ENCODE measurements at places on chromosomes 16 and 17.
A peak's percentile ranks its signal among the peaks of the same experiment; 100 is the strongest.

- peak; percentile 52 for DNase-seq
Measured at GRCh38 chr16:23064639-23065038, 84.6 kb downstream of the USP31 start.

- DNase-seq, result no peak
Measured at GRCh38 chr17:929586-929985, 50.0 kb downstream of the NXN start.

DNA sequence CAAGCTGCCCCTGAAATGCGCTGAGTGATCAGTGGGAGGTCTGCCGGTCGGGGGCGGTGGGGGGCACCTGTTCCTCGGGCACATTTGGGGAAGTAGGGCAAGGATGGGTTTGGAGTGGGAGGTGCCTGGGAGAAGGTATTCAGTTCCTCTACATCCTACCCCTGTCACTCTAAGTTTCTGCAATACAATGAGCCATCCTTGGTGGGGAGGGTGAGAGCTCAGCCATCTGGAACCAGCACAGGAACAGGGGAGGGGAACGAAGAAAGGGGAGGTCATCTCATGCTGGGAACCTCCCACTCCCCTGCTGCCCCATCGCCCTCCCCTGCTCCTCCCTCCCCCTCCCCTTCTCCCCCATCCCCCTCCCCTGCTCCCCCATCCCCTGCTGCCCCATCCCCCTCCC, 4.2 kb downstream of the DPH1 start:
- peak; percentile 65 for DNase-seq

- peak; percentile 92 for DNase-seq
Measured at GRCh38 chr17:15260376-15261257, 4.5 kb downstream of the PMP22 start.

DNA sequence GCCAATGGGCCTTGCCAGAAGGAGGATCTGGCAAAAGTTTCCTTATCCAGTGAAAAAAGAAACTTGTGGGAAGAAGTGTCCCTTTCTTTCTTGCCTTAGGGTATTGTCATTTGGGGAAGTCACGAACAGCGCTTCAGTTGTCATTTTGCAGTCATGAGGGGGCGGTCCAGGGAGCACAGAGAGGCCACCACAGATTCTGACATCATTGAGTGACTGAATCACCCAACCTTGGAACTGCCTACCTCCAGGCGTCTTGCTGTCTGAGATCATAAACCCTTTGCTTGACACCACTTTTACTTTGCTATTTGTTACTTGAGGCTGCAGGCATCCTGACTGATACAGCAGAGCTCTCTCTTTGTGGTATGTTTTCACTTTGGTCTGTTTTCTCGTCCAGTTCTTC, 3.1 kb upstream of the WSCD1 start:
- no peak for DNase-seq

DNA sequence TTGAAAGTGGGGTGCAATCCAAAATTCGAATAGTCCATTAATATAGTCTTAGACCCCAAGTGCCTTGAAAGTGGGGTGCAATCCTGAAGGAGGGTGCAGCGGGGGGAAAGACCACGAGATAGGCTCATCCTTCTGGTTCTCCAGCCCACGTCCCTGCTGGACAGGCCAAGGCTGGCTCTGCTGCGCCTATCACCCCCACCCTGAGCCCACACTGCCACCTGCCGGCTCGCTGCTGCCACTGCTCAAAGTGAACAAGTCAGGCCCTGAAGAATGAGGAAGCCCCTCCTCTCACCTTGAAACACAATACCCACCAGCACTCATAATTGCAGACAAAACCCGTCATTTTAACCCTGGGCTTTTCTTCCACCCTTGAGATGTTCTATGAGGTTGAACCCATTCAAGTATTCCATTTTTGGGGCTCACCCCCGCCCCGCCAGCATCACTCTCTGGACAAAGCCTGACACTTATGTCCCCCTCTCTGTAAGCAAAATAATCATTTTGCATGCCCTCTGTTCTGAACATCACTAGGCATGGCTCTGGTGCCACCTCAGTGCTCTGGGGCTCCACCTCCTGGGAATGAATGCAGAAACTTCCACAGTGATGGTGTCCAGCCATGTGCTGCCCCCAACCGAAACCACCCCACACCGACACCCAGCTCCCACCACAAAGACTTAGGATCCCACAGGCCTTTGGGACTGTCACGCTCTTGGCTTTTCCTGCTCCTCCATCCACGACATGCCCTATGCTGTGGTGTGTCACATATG, 56.8 kb downstream of the BEAN1 start:
- peak; percentile 67 for DNase-seq

GRCh38 chr17:69173118-69173517, 31.4 kb upstream of the ABCA6 start:
- no peak for DNase-seq

DNA sequence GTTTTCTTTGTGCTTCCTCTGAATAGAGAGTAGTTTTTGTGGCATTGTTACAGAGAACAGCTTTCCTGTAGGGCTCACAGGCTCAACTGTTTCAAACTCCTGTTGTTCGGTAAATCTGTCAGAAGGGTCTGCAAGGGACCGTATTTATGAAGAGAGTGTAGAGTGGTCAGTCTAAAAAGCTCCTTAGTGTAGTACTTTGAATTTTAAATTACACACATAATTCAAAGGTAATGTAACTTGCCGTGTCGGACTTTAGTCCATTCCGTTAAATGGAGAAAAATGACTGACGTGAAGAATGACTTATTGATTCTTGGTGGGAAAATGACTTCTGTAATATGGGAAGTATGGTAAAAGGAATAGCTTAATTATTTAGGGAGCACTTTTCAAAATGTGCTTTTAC, 190.9 kb downstream of the WWOX start:
- no peak for DNase-seq

GRCh38 chr17:5745111-5745813, 161.0 kb upstream of the NLRP1 start:
- no peak for DNase-seq

DNA sequence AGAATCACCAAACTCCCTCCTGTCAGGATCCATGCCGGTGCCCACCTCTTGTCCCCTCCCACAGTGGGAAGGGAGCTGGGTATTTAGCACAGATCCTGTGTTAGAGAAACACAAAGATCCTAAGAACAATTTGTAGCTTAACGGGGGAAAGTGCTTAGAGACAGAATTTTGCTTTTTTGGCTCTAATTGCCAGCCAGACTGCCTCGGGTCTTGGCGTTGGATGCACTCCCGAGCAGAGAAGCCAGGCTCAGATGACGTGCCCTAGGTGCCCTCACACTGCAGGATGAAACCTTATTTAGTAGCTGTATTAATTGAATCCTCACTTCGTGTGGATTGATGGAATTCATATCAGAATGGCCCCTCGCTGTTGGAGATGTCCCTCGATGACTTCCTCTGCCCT, 22.5 kb upstream of the MAF start:
- no peak for DNase-seq
